ENCODE measurements at places on chromosomes 4 and X. TPM values are rescaled to one million over a fixed set of nuclear protein-coding genes. Genes with fewer than 3 reads are reported as not detected.

The CFAP97 gene
- 22.7 TPM for total RNA-seq

The FAM3A gene
- total RNA-seq: 20.9 TPM

The CT55 gene
- not detected for total RNA-seq

The TMEM47 gene
- total RNA-seq: 39.6 TPM

The NDNF gene
- 0.34 TPM for total RNA-seq

The CASP6 gene
- 25.2 TPM for total RNA-seq

The SPACA5 gene
- total RNA-seq: not detected

The CYSLTR1 gene
- total RNA-seq: not detected

The DMP1 gene
- total RNA-seq: 0.11 TPM

The SLC9A6 gene
- 12.8 TPM for total RNA-seq

The BEX5 gene
- total RNA-seq: 1.6 TPM

The NOP14 gene
- 35.3 TPM for total RNA-seq

The ATG4A gene
- 11.5 TPM for total RNA-seq

The RPS6KA6 gene
- 8.5 TPM for total RNA-seq

The FAT4 gene
- 8.0 TPM for total RNA-seq

The CFAP99 gene
- not detected for total RNA-seq

The ZNF711 gene
- 10.8 TPM for total RNA-seq

The NEIL3 gene
- 0.91 TPM for total RNA-seq

The S100P gene
- not detected for total RNA-seq

The FRMD7 gene
- not detected for total RNA-seq

The CRMP1 gene
- 59.6 TPM for total RNA-seq

The REPS2 gene
- 1.2 TPM for total RNA-seq

The PTTG2 gene
- total RNA-seq: not detected

The MSX1 gene
- 0.87 TPM for total RNA-seq

The FAM156B gene
- total RNA-seq: 19.4 TPM

The PITX2 gene
- 4.2 TPM for total RNA-seq

The FGFBP1 gene
- total RNA-seq: not detected

The USP27X gene
- 2.7 TPM for total RNA-seq

The CSN1S1 gene
- not detected for total RNA-seq

The SPANXN2 gene
- total RNA-seq: not detected

The FAM9B gene
- total RNA-seq: not detected

The SSX4B gene
- total RNA-seq: not detected

The AP1S2 gene
- 74.2 TPM for total RNA-seq

The RASL11B gene
- total RNA-seq: 5.1 TPM

The MORC4 gene
- total RNA-seq: 29.1 TPM

The UNC5C gene
- total RNA-seq: 5.7 TPM

The RHOH gene
- not detected for total RNA-seq

The UGT2A3 gene
- not detected for total RNA-seq
